ENCODE measurements at places on chromosomes 6 and 20.

GRCh38 chr6:119444642-119445557 lies 95.3 kb upstream of the MAN1A1 start:
- DNase-seq: no peak

- DNase-seq: no peak
Measured at GRCh38 chr6:120056085-120056484, 706.5 kb upstream of the MAN1A1 start.

DNA sequence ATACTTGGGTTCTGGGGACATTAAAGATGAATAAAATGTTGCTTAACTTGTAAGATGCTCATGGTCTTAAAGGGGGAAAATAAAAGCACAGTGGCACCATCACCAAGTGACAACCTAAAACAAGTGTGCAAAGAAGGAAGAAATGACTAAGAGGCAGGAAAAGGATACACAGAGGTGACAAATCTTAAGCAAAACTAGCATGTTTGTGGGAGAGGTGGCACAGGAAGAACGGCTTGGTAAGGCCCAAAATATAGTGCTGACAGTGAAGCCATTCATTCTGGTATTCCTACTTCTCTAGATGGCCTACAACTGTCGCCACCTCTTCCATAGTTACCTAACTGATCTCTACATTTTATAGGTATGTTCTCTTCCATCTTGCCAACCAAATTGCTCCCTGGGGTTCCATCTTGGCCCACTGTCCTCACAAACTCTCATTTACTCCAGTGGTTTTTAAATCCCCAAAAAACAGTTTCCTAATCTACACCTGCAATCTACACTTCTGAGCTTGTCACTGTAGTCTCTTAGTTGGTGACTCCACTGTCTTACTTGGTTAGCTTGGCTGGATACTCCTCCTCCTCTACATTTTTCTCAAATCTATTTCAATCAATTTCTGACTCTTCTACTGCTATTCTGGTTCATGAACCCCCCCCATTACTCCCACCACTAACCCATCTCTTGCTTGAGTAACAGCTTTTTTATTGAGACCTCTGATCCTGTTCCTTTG lies 33.5 kb downstream of the FAM8A1 start:
- no peak for DNase-seq

DNA sequence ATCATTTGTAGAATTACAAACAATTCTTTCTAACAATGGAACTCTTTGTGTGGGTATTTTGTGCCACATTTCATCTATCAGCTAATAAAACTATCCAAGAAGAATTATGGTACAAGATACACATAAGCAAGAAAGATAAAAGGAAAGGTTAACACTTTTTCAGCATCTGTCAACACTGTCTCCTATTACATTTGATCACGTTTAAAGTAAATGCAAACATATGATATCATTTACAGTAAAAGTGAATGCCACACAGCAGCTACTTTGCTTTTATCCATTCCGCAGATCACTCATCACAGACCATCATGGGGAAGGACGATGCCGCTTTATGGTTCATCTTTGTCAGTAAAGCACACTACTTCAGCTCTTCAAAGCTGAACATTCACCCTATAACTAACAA lies 456.4 kb upstream of the MANEA start:
- DNase-seq: no peak

Measured in stimulated activated CD4-positive, alpha-beta T cell treated with anti-CD3 and anti-CD28 coated beads, Interleukin-15, amount 100 ng/mL, for 1 hour (primary cell).